ENCODE measurements at places on chromosomes 6 and 20. TPM values are rescaled to one million over a fixed set of nuclear protein-coding genes. Genes with fewer than 3 reads are reported as not detected.

DNA sequence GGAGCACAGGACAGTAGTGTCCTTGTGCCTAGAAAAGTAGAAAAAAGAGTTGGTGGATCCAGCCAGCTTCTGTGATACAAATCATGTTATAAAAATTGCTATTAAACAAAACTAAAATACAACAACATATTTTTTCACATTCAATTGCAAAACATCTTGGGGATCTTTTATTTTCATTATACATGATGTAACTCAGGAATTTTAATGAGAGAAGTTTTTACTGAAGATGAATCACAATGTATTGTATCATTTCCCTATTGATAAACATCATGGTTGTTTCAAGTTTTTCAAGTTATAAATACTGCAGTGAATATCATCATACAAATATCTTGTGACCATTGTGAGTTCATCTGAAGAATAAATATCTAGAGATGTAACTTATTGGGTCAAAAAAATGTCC is 608.0 kb downstream of the PHF3 start:
- H3K27me3 ChIP-seq = no peaks in the 10 kb centered on the region
- H3K27ac ChIP-seq = no peak overlapping the region
- H3K4me3 ChIP-seq = no peak overlapping the region

DNA sequence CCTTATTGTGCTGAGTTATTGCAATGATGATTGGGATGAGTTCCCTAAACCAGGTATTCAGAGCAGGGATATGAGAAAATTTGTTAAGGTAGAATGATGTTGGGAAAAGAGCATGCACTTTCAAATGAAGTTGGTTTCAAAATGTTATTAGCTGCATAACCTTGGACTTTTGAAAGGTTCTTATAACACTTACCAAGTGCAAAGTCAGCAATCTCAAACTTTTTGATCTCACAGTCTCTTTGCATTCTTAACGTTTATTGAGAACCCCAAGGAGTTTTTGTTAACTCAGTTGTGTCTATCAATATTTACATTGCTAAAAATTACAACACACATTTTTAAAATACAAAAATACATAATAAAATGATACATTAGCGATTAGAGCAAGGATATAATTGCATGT is 802.4 kb downstream of the PHF3 start:
- H3K27me3 ChIP-seq = peaks cover 10% of the 10 kb centered on the region
- DNase-seq = no peak
- no peak overlapping the region for H3K27ac ChIP-seq

Gene EDN1
- total RNA-seq = 13.2 TPM

- no peak for DNase-seq
- no peaks in the 10 kb centered on the region for H3K36me3 ChIP-seq
- H3K27me3 ChIP-seq = no peaks in the 10 kb centered on the region
- no peak overlapping the region for H3K27ac ChIP-seq
These were observed 244.4 kb downstream of the SLC24A3 start for GRCh38 chr20:19456595-19457395.

Gene GSTA3
- not detected for total RNA-seq

GRCh38 chr20:41174373-41174772 is 37.0 kb downstream of the PLCG1 start:
- H3K36me3 ChIP-seq = peaks cover 40% of the 10 kb centered on the region
- peaks cover 63% of the 10 kb centered on the region for H3K4me1 ChIP-seq
- peak; percentile 76 for DNase-seq
- H3K27me3 ChIP-seq = no peaks in the 10 kb centered on the region
- H3K27ac ChIP-seq = peak overlapping the region; percentile 76
- no peak overlapping the region for H3K4me3 ChIP-seq

DNA sequence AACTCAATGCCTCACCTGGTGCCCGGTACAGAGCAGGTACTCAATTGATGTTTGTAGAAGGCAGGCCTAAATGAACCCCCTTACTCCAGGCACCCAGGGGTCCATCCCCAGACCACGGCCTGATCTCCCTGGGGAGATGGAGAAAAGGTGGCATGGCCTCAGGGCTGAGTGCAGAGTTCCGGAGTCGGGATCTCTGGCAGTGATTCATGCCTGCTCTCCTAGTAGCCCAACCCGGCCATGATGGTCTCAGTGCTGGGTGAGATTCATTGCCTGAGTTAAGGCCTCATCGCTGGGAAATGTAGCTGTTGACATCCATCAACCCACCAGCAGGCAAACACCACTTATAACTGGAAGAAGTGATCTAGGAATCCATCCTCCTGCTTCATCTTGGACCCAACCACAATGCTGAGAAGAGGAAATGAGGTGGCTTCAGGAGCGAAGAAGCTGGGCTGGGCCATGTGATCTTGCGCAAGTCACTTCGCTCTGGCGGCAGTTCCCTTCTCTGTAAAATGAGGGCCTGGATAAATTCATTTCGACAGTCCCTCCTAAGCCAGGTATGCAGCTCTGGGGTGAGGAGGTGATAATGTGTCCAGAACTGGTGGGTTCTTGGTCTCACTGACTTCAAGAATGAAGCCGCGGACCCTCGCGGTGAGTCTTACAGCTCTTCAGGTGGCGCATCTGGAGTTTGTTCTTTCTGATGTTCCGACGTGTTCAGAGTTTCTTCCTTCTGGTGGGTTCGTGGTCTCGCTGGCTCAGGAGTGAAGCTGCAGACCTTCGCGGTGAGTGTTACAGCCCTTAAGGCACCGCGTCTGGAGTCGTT is 24.7 kb downstream of the ETV7 start:
- H3K27me3 ChIP-seq = peaks cover 2% of the 10 kb centered on the region
- no peak for DNase-seq
- H3K27ac ChIP-seq = no peak overlapping the region
- H3K4me1 ChIP-seq = peaks cover 8% of the 10 kb centered on the region
- no peak overlapping the region for H3K4me3 ChIP-seq

GRCh38 chr6:13065581-13065980 is 262.8 kb downstream of the TBC1D7 start:
- no peaks in the 10 kb centered on the region for H3K4me1 ChIP-seq
- H3K36me3 ChIP-seq = no peaks in the 10 kb centered on the region
- H3K27me3 ChIP-seq = peaks cover 3% of the 10 kb centered on the region
- no peak overlapping the region for H3K4me3 ChIP-seq
- H3K27ac ChIP-seq = no peak overlapping the region

Gene SLC22A23
- 10.2 TPM for total RNA-seq

Gene CITED2
- 421 TPM for total RNA-seq

GRCh38 chr20:49247792-49248191 is 28.6 kb downstream of the DDX27 start:
- DNase-seq = no peak
- H3K4me3 ChIP-seq = no peak overlapping the region
- no peaks in the 10 kb centered on the region for H3K4me1 ChIP-seq
- no peak overlapping the region for H3K27ac ChIP-seq
- peaks cover 42% of the 10 kb centered on the region for H3K36me3 ChIP-seq
- no peaks in the 10 kb centered on the region for H3K27me3 ChIP-seq

GRCh38 chr6:169185692-169186485 is 67.8 kb downstream of the THBS2 start:
- peaks cover 29% of the 10 kb centered on the region for H3K4me1 ChIP-seq
- H3K36me3 ChIP-seq = peaks cover 5% of the 10 kb centered on the region
- no peaks in the 10 kb centered on the region for H3K27me3 ChIP-seq
- H3K27ac ChIP-seq = no peak overlapping the region
- H3K4me3 ChIP-seq = no peak overlapping the region
- peak; percentile 75 for DNase-seq

DNA sequence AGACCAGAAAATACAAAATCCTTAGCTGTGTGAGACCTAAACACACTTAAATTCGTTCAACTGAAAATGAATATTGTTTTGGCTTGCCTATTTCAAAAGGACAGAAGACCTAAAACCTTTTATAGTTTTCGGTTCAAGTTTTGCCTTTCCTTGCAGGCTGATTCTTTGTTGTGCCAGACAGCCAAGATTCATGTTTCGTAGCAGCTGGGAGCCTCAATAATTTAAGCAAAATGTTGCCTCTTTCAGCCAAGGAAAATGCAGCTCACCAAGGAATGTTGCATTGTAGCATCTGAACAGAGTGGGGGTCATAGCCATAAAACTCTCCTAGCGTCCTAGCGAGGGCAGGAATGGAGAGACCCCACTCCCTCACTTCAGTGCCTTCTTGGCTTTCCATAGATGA is 92.3 kb upstream of the INSM1 start:
- no peak overlapping the region for H3K27ac ChIP-seq
- no peak for DNase-seq
- no peaks in the 10 kb centered on the region for H3K36me3 ChIP-seq
- H3K4me1 ChIP-seq = no peaks in the 10 kb centered on the region

Gene SLC17A2
- total RNA-seq = not detected

DNA sequence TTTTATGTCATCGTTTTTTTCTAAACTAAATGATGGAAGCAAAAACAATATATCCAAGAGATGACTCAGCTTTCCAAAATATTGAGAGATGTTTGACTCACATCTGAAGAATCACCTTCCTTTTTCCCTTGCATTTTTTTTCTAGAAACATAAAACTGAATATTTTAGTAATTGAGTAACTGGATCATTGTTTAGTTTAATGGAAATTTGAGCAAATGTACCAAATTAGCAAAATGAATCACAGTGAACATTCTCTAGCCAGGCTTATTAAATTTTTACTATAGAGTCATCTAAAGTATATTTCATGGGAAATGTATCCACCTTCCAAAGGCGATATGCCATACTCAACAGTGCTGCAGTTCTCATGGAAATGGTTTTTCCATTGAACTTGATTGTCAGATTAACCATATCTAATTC is 145.5 kb downstream of the TENT5A start:
- H3K36me3 ChIP-seq = no peaks in the 10 kb centered on the region
- no peaks in the 10 kb centered on the region for H3K27me3 ChIP-seq
- H3K4me1 ChIP-seq = peaks cover 20% of the 10 kb centered on the region
- peak overlapping the region; percentile 66 for H3K27ac ChIP-seq
- no peak overlapping the region for H3K4me3 ChIP-seq
- no peak for DNase-seq

Gene CASS4
- total RNA-seq = not detected

- no peaks in the 10 kb centered on the region for H3K27me3 ChIP-seq
- H3K4me1 ChIP-seq = no peaks in the 10 kb centered on the region
- DNase-seq = no peak
- H3K27ac ChIP-seq = no peak overlapping the region
- H3K4me3 ChIP-seq = no peak overlapping the region
- no peaks in the 10 kb centered on the region for H3K36me3 ChIP-seq
These were observed 1260.3 kb downstream of the EPHA7 start for GRCh38 chr6:92159046-92159445.
